ENCODE measurements at places on chromosomes 16 and 17. TPM values are rescaled to one million over a fixed set of nuclear protein-coding genes. Genes with fewer than 3 reads are reported as not detected.

GRCh38 chr16:51523400-51523799 lies 372.3 kb upstream of the SALL1 start:
- no peak for DNase-seq

GRCh38 chr17:72135546-72136325 lies 14.9 kb downstream of the SOX9 start:
- DNase-seq: no peak

The PHB1 gene
- total RNA-seq: 211 TPM

The NOXO1 gene
- not detected for total RNA-seq

DNA sequence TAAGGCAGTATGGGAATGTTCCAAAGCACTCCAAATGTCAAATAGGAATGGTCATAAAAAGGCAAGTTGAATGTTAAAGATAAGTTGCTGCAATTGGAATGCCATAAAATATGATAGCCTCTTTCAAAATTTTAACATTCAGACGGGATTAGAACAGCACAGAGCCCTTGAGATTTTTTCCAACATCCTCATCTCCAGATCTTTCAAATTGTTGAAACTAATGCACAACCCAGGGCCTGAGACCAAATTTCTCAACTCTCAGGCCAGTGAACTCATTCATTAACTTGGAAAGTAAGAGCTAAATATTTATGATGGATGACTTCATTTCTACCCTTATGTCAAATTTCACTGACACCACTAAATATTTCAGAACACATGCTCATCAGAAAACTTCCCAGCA lies 346.5 kb upstream of the XYLT1 start:
- no peak for DNase-seq

The TBC1D3I gene
- total RNA-seq: not detected

The CMTM1 gene
- total RNA-seq: 0.67 TPM
